ENCODE measurements at places on chromosomes 2 and 18.

- DNase-seq = no peak
These were observed 38.6 kb upstream of the KCNF1 start for GRCh38 chr2:10873171-10873570.

GRCh38 chr2:217919781-217920351, 82.9 kb downstream of the TNS1 start:
- DNase-seq = peak; percentile 62

- peak; percentile 73 for DNase-seq
These were observed 32.6 kb downstream of the VIT start for GRCh38 chr2:36729067-36729466.

GRCh38 chr2:236888794-236889780, 196.6 kb upstream of the COPS8 start:
- DNase-seq = no peak

DNA sequence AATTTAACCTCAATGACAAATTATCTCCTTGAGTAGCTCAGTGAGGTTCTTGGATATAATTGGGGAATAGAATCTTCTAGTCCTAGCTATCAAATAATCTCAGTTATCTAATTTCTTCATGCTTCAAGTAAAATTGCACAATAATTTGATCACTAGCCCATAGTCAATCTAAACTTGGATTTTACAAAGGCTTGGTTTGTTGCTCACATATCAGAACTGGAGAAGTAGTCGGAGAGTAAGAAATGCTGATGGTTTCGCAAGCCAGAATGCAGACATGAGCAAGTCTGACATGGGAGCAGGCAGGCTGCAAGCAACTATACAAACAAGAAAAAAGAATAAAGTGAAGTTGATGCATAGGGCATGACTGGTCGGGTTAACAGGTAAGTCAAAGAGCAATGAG, 11.7 kb upstream of the PDE11A start:
- DNase-seq = no peak

DNA sequence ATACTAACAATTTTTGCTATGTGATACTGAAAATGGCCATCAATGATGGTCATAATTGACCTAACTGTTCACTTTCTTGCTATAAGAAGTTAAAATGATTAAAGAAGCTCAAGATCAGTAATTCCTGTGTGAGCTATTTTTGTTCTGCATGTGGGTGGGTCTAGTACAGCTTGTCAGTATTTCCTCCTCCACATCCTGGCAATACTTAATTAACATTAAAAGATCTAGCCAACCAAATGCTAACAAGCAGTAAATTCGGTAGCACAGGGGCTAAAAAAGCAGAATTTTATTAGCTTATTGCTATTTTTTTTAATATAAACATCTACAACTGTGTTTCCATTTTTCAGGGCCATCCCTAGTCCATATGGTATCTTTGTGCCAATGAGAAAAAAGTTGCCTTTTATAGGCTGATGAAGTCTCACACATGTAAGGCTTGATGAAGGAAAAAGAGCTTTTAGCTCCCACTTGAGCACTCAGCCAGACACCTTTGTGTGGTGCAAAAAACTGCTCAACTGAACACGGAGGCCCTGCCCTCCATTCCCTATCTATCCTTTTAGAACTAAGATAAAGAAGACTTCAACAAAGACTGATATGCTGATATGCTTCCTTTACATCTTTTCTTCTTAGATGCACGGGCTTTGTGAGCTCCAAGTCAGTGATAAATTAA, 4.9 kb upstream of the PNO1 start:
- no peak for DNase-seq

- no peak for DNase-seq
These were observed 14.7 kb downstream of the FOSL2 start for GRCh38 chr2:28407131-28407975.

All from ELR (cell line).